Caudate nucleus (tissue), 63 donors: ENCODE measurements at places on chromosomes 3 and 15.

DNA sequence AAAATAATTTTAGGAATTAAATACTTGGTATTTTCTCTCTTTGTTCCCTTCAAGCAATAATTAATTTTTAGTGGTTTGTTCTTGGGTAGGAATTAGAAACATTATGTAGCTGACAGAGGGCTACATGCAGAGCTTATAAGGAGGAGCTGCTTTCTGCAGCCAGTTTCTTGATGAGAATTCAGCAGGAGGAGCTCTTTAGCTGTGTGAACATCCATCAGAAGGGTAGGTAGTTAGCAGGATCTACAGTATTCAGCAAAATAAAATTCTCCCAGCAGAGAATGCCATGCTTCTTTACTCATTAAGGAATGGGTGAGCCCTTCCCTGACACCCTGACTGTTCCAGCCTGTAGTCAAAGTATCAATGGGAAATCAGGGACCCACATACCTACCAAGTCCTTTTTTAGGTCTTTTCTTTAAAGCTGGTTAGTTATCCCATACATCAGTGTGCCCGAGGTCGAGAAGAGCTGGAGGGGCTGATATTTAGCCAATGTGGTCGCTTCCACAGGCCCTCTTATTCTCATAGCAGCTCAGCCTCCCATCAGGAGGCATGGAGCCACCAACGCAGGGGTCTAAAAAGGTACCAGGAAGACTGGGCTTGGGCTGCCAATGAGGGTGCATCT, 54.0 kb downstream of the KCNAB1 start:
- DNase-seq = peak; percentile 10

DNA sequence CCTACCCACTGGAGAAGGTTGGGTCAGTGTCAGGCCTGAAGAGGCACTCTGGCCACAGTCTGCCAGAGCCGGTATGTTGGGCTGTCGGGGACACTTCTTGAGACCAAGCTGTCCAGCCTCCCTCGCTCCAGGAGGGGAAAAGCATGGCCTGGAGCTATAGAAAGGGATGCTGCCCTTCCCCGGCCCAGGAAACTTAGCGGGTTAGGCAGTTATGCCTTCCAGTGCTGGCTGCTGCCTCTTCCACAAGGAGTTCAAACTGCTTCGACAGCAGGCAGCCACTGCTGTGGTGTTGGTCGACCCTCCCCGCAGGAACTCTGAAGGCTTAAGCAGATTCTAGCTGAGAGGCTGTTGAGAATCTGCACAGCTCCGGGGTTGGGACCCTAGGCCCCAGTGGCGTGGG, 819.4 kb downstream of the DIPK2A start:
- DNase-seq = no peak

- no peak for DNase-seq
These were observed 42.7 kb downstream of the ZDHHC3 start for GRCh38 chr3:44932986-44933944.

DNA sequence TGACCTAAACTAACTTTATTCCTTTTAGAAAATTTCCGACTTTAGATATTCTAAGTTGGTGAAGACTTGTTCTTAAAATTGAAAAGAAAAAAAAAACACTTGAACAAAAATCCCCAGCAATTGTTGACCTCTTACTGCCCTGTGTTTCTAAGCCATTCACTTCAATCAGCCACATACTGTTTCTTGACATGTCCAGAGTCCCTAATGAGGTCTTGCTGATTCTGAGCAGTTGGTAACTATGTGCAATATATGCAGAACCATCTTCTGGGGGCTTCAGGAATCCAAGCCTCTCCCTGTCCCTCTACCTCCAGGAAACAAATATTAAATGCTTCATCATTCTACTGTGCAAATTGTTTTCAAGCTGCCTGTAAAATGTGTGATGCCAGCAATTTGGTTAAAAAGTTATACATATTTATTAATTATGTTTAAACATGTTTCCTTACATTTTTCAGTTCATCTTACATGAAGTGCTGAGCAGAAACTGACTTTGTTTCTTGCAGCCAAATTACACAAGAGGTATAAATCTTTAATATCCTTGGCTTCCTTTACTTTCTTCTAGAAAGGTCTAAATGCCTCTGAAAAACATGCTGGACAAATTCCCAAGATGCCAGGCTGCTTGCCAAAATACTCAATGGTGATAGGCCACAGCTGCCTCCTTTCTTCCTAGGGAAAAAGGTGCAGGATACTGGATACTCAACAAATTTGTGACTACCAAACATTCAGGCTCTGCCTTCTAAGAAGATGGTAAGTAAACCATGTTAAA, 19.8 kb upstream of the GYG1 start:
- DNase-seq = no peak

- DNase-seq = no peak
These were observed 172.6 kb upstream of the BHLHE40 start for GRCh38 chr3:4806535-4807108.

DNA sequence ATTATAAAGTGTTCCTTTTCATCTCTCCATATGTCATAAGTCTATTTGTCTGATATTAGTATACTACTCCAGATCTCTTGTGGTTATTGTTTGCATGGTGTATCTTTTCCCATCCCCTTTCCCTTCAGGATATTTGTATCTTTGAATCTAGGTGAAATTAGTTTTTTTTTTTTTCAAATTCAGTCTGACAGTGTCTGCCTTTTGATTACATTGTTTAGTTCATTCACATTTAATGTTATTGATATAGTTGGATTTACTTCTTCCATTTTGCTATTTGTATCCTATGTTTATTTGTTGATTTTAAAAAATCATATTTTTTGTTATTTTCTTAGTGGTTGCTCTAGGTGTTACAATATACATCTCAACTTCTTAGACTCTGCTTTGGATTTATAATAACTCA, 283.0 kb downstream of the CHST2 start:
- DNase-seq = no peak

GRCh38 chr15:45091161-45091560, 22.8 kb downstream of the DUOX2 start:
- no peak for DNase-seq
